NCI-H2081 (cell line): ENCODE measurements at places on chromosomes 7 and 10.

GRCh38 chr10:74514322-74514721 is 312.1 kb upstream of the KAT6B start:
- DNase-seq = no peak

GRCh38 chr7:155796381-155797261 is 15.6 kb downstream of the SHH start:
- peak; percentile 24 for DNase-seq

GRCh38 chr7:47601119-47601880 is 19.4 kb upstream of the TNS3 start:
- DNase-seq = no peak

GRCh38 chr10:30026578-30026977 is 32.8 kb downstream of the JCAD start:
- DNase-seq = no peak

DNA sequence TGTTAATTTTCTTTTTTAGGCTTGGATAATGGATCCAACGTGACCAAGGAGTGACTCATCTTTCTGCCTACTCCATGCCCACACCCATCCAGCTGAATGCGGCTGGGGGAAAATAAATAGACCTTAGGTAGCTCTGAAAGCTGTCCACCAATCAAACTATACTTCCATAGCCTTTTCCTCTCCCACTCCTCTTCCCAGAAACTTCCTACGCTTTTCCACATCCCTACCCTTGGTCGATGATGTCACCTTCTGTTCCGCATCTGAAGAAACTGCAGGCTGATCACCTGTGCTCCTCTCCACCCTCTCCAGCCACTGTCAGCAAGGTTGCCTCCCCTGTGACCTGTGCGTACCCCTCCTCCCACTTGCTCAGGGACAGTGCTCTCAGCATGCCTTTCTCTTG is 359.8 kb upstream of the KLF6 start:
- no peak for DNase-seq

- no peak for DNase-seq
These were observed 944 bp downstream of the STEAP1B start for GRCh38 chr7:22499044-22499443.
